ENCODE measurements at places on chromosomes 12 and 14.

- no peak for DNase-seq
These were observed 80.6 kb downstream of the TSPAN9 start for GRCh38 chr12:3157581-3158323.

GRCh38 chr12:16523951-16524331 lies 82.0 kb downstream of the LMO3 start:
- no peak for DNase-seq

GRCh38 chr14:103679351-103679750 lies 35.9 kb downstream of the XRCC3 start:
- no peak for DNase-seq

- DNase-seq, result no peak
These were observed 111.6 kb downstream of the SCAF11 start for GRCh38 chr12:45878630-45879255.

DNA sequence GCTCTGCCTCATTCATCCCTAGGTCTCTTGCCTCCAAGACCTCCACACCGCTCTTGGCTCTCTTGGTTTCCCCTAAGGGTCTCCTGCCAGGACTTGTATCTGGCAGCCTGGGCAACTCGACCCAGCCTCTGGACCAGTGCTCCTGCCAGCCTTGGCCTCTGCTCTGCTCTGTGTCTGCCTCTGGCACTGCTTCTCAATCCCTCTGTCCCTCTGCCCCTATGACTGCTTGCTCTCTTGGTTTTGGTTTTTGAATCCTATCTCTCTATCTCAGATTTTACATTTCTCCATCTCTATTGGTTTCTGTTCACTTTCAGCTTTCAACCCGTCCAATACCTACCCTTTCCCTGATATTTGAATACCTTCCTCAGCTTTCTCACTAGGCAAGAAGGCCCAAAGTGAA lies 6.3 kb downstream of the ITGA5 start:
- DNase-seq, result no peak

GRCh38 chr14:54566410-54567223 lies at the start of gene SAMD4A:
Gene SAMD4A, plus strand, starts transcription at chr14:54567128. Its CDS starts 789 bp downstream, at chr14:54567917.
- no peak for DNase-seq

GRCh38 chr12:27711317-27711682 lies 668 bp downstream of the MRPS35 start:
- no peak for DNase-seq

DNA sequence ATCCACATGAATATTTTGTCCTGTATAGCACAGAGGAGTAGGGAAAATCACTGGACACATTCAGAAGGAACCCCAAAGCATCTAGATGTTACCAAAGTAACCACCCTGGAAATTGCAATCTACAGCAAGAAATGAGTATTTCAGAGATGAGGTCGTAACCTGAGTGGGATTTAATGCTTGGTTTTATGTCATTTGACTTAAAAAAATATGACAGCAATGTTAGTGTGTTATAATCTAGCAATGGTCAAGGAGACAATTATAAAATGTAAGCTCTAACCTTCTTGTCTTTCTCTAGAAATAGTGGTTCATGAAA lies 256.6 kb downstream of the NAV3 start:
- DNase-seq, result no peak

- DNase-seq, result no peak
These were observed at the start of gene LRRC9 for GRCh38 chr14:59919570-59920377. Gene LRRC9, plus strand, starts transcription at chr14:59920144.

- no peak for DNase-seq
These were observed 20.9 kb upstream of the IFNG-AS1 start for GRCh38 chr12:67968321-67968720.

- DNase-seq, result no peak
These were observed 36.8 kb downstream of the FGD4 start for GRCh38 chr12:32435921-32436705.

DNA sequence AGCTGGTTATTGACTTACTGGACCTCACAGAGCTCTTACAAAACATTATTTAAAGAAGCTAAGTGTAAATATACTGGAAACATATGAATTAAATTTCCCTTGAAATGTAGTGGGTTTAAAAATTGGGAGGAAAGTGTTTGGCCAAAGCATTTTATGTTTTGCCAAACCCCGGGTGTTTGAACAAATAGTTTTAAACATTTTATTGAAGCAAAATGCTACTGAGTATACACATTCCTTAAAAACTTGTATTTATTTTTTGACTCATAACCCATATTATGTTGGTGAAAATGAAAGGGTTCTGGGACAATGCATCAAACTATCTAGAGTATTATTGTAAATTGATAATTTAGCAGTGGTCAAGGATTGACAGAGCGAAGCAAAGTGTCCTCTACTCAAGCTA lies 1048.5 kb downstream of the SLC6A15 start:
- DNase-seq, result no peak

- peak; percentile 3 for DNase-seq
These were observed 260.7 kb upstream of the NOS1 start for GRCh38 chr12:117622087-117622486.

- no peak for DNase-seq
These were observed 22.5 kb downstream of the CABP1 start for GRCh38 chr12:120662879-120663278.

DNA sequence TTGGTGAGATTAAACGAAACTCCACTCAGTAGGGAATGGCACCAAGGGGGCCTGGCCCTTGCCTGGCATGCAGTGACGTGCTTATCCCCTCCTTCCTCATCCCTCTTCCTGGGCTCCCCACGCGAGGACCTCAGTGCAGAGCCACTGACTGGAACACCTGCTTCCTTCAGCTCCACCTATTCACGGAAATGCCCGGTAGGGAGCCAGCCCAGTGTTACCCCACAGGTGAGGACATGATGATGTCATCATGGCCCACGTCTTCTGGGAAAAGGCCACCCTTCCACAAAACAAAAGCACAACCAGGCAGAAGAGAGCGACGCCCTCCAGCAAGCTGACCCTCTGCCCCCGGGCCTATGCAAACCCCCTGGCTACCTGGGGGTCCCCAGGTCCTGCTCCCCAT lies 42.1 kb downstream of the CCDC85C start:
- no peak for DNase-seq

GRCh38 chr12:6942331-6942665 lies 1.3 kb upstream of the RNU7-1 start:
- no peak for DNase-seq

- DNase-seq, result no peak
These were observed 7.6 kb downstream of the KRT85 start for GRCh38 chr12:52359621-52360061.

DNA sequence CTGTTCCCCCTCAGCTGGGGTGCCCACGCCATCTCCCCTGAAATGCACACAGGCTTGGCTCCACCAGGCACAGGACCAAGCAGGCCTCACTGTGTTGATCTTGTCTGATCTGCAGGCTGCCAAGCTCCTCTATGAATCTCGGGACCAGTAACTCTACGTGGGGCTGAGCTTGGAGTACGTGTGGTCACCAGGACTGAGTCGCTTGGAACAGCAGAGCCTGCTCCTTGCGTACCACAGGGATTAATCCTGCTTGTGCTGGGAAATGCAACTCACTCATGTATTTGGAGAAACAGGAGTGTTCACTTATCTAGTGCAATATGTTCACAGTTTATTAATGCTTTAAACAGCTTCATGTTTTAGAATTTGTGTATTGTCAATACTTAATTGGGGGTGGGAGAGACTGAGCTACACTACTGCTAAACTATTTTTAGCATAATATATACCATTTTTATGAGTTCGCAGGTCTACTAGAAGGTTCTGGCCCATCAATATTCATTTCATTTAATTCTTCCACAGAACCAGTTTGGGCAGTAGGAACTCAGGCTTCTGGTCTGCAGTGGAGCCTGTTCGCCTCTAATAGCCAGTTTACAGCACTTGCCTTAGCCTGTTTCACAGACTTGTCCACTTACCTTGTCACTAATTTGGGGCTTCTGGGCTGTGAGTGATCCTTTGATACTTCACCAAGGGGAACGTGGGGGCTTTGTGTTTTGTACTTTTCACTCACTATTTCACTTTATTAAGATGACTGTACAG lies 17.4 kb downstream of the ZFYVE21 start:
- DNase-seq, result no peak

DNA sequence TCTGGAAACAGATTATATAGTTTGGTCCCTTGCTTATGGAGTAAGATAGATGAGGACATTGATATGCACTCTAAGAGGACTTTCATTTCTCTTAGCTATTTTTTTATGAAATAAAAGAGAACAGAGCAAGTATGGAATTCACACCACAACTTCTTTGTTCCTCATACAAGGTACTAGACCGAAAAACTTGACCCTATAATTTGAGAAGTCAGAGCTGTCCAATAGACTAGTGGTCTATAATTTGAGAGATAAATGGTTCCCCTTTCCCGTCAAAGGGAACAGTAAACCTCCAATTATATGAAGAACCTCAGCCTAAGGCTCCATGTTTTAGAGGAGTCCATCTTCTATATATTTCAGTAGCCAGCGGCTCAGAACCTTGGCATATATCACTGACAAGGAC lies 58.5 kb upstream of the HIF1A start:
- DNase-seq, result no peak

- no peak for DNase-seq
These were observed 28.8 kb downstream of the SPRING1 start for GRCh38 chr12:116708826-116709756.

- no peak for DNase-seq
These were observed 37.4 kb upstream of the PHC1 start for GRCh38 chr12:8876887-8877286.

GRCh38 chr12:113088971-113089756 lies 32.6 kb downstream of the DTX1 start:
- DNase-seq, result no peak

DNA sequence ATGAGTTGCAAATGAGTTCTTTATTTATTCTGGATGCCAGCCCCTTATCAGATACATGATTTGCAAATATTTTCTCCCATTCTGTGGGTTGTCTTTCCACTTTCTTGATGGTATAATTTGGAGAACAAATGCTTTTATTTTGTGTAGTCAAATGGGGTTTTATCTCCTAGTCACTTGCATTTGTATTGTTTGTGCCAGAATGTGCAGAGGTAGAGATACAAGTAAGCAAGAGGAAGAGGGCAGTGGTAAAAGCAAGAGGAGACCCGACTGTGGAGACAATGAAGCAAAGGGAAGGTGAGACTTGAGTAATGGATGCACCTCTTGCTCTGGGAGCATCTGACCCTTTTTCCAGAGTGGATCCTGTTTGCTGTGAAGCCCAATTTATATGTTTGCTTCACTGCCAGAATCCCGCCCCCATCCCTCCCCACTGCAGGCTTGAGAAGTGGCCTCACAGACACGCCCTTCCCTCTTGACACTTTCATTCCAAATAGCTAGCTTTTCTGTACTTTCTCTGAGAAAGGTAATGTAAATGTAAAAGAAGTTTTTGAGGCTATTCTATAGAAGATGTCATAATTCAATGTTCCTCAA lies 786 bp upstream of the PFKM start:
- DNase-seq, result no peak

Measured in AG04449 (cell line).